Myocyte (in vitro differentiated cells): ENCODE measurements at places on chromosomes 6 and 20. TPM values are rescaled to one million over a fixed set of nuclear protein-coding genes. Genes with fewer than 3 reads are reported as not detected.

CLIC5 gene
- total RNA-seq, result 0.03 TPM in 1 of 2 replicates, not detected in the other

PRDM1 gene
- 0.67 and 0.94 TPM in 2 replicates for total RNA-seq

IDH3B gene
- total RNA-seq, result 128 and 138 TPM in 2 replicates

AFG1L gene
- 4.0 and 6.5 TPM in 2 replicates for total RNA-seq

DNA sequence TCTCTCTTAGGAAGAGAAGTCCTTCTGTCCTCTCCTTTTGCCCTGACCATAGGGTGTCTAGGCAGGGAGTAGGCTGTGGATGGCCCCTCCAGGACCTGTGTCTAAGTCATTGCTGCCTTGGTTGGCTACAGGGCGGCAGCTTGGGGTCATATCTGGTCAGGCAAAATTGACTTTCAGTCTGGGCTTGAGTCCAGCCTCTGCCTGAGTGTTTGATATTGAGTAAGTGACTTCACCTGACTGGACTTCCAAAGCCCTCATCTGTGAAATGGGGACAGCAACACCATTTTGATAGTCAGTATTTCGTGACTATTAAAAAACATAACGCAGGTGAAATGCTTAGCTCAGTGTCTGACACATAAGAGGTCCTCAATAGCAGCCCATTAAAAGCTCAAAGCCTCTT lies 4.6 kb downstream of the TGM3 start:
- DNase-seq, result no peak

DNA sequence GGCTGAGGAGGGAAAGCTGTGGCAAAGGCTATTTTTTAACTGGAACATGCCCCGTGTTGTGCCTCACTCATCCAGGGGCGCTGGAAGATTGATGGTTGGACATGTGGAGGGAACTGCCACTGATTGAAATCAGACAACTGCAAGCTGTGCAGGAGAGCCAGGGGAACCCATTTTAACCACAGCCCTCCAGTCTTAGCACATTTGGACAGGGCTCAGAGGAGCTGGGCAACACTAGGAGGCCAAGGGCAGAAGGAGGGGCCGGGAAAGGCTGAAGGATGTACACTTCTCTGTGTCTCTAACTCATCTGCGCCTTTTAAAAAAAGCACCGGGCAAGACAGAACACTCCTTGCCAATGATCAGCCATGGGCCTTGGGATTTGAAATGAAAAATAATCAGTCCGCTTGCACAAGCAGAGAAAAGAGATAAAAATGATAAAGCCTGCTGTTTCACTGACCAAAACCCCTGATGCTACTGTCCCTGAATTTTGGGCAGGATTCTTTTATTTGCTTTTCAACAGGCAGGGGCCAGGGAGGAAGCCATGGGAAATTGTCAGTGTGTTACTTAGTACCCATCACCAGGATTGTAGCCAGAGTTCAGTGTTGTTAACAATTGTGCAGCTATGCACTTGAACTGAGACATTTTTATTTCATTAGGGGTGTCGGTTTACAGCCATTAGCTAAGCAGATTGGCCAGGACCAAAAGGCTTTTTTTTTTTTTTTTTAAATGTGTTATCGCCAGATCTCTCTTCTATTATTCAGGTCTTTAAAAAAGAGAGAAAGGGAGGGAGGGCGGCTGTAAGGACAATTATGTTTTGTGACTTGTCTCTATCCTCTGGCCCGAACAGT lies 109.3 kb upstream of the EYA4 start:
- DNase-seq, result peak; percentile 93

DNA sequence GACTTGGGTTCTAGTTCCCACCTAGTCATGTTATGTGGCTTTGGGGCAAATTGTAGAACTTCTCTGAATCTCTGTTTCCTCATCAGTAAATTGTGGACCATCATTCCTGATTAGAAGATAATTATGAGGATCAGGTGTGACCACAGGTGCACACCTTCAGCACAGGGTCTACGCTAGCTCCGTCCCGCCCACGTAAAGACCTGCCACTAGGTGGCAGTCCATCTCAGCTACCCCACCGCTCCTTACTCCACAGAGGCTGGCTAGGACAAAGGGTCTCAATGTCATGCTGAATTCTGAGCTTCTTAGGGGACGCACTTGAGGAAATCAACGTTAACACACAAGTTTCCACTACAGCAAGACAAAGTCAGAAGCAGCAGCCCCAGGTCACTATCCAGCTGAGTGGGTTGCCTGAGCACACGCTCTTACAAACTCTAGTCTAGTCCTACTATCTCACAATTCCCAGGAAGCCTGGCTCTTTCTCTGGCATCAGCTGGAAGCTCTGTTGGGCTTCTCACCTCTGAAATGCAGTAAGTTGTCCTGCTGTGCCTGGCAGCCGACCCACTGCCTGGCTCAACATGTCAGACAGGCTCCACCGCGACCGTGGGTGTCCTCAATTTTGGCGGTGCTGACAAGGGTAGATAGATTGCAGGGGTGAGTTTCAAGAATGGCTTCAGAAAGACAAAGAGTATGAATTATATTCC lies 2.0 kb upstream of the PLCG1 start:
- no peak for DNase-seq

GRCh38 chr6:149948011-149948410 lies 6.2 kb downstream of the ULBP2 start:
- no peak for DNase-seq
